HCT116 (cell line): ENCODE measurements at places on chromosomes 13 and 19.

DNA sequence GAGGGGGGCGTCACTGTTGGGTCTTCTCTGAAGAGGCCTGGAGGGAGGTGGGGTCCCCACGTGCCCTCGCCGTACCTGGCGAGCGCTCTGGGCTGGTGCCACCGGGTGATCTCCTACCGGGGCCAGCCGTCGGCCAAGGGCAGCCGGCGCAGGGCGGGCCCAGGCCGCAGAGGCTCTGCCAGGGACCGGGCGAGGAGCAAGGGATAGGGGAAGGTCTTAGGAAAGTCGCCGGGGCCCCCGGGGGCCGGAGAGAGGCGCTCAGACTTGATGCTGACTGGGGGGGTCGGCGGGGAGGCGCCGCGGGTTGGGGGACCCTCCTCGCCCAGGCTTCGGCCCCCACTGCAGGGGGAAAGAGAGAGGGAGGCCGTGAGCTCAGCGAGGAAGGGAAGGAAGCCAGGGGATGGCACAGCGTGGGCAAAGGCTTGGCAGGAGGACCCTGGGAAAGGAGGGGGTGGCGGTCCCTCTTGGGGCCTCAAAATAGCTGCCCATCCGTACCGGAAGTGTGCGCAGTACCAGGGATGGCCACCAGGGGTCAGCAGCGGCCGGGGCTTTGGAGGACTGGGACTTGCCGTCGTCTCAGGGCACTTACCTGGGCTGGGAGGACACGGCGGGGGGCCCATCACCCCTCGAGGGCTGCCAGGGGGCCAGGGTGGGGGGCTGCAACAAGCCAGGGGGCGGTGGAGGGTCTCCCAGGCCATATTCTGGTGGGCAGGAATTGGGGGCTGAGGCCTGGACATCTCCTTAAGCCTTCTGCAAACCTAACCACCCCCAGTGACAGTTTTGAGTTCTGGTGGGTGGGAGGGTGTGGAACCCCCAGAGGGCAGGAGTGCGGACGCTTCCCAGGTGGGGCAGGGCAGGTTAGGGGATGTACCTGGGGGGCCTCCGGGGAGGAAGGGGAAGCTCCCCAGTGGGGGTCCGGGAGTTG is 7.7 kb upstream of the TMEM161A start:
- no peak for DNase-seq

DNA sequence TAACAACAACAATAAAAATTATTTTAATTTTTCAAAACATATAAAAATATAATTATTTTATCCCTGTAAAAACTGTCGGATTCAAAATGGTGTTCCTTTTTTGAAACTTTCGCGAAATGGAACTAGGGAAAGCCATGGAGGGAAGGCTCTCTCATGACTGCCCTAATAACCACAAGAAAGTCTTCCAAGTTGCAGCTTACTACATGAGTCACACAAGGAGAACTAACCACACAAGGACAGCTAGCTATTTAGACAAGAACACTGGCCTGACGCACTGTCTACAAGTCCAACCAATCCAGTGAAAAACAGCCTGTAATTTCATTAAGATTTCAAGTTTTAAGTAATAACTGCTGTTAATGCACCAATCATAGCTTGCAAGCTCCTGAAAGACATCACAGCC is 319.2 kb upstream of the PCDH9 start:
- DNase-seq = no peak

DNA sequence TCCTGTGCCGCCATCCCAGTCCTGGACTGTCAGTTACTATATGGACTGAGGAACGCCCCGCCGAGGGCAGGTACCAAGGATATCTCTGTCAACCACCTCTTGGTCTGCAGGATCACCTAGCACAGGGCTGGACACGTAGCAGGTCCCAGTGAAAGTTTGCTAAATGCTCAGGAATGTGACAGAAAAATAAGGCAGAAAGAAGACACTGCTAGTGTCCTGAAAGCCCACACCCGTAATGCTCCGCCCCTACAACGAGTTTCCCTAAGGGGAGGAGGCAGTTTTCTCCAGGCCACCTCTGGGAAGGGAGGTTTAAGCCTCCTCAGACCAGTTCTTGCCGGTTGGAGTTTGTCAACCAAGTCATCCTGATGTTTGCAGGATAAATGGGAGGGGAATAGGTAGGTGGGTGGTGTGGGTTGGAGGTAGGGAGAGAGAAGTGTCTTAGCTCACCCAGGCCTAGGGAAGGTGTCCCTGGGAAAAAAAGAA is 1.7 kb upstream of the SERTAD3 start:
- DNase-seq = no peak

DNA sequence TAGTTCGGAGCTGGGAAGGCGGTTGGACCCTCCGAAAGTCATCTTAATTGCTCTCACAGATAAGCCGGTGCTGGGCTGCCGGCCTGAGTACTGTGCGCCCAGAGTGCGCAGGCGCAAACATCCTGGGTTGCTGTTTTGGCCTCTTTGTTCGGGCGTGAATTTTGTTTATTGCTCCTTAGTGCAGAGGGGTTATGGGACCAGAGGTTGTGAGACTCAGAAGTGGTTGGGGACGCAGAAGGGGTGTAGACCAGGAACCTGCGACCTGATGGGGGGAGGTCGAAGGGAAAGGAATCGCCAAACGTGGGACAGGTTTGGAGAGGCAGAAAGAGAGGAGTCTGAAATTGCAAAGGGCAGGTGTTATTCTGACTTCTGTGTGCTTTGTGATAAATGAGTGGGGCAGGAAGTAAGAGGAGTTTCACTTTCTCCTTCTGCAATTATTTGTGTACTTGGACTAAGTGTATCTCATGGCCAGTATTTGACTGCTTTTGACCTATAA is 607 bp upstream of the ZNF566 start:
- no peak for DNase-seq

DNA sequence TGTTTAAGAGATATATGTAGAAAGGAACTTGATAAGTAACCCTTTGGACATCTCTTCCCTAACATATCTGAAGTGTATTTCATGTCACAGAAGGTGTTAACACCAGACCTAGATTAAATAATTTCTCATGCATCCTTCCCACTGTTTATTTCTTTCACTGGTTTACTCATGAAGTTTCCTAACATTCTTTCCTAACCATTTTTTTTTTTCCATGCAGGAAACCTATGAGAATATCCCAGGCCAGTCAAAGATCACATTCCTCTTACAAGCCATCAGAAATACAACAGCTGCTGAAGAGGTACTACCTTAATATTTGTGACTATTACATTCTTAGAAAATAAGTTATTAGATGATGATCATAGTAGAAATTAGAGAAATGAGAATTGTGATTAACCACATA is 28.8 kb downstream of the IPO5 start:
- no peak for DNase-seq

GRCh38 chr13:103272770-103273169 is 206.6 kb upstream of the SLC10A2 start:
- DNase-seq = no peak

GRCh38 chr13:75404726-75405125 is 77.2 kb downstream of the TBC1D4 start:
- DNase-seq = no peak

GRCh38 chr19:28505134-28505533 is 707.8 kb downstream of the UQCRFS1 start:
- DNase-seq = no peak

- DNase-seq = no peak
These were observed 147.6 kb downstream of the RBM26 start for GRCh38 chr13:79258489-79258888.

GRCh38 chr19:58351990-58352755 is 1.1 kb downstream of the A1BG start:
- DNase-seq = no peak

GRCh38 chr19:1045247-1045603 is 5.3 kb downstream of the ABCA7 start:
- peak; percentile 95 for DNase-seq

DNA sequence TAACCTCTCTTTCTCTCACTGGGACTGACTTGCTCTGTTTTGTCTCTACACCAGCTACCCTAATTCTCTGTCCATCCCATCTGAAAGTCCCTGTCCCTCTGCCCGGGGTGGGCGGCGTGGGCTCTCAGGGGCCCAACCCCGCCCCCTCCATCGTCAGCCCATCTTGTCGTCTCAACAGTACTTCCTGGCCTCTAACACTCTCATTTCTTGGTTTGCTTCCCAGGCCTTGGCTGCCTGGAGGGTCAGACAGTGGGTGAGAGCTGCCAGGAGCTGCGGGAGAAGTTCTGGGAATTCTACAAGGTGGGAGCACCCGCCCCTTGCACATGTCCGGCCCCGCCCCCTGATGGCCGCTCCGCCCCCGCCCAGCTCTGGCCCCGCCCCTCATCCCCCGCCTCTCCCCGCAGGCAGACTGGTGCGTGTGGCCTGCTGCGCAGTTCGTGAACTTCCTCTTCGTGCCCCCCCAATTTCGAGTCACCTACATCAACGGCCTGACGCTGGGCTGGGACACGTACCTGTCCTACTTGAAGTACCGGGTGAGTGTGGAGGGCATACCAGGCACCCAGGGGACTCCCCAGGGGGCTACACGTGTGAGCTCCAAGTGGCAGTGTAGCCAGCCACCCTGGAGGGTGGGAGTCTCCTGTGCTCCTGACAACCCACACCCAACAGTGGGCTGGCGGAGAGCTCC is 1.7 kb downstream of the MPV17L2 start:
- DNase-seq = no peak

DNA sequence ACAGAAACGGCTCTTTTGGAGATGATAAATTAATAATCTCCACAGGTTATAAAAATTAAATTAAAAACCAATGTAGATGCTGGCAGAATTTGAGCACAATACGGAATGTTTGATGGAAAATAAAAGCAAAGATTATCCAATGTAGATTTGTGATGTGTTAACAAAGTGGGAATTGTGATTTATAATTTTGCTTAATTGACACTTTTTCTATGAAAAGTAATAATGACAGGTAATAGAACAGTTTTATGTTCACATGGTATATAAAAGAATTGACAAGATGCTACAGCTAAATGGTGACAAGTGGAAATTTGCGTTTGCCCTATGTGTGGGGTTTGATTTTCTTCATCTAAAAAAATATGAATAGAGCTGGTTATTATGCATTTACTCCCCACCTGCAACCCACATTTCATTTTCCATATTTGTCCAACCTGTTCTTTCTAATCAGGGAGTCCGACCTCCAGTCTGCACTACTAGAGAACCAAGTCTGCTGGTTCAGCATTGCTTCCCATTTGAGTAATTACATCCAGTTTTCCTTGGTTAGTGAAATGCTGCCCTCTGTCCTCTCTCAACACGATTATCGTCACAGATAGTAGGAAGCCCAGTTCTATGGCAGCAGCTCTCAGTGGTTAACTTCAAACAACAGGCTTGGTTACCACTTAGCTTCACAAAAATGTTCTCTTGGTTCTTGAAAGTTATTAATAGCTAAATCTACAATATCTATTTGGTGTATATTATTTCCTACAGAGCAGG is 61.4 kb upstream of the SLITRK1 start:
- no peak for DNase-seq

GRCh38 chr19:13396250-13397080 is 109.8 kb downstream of the CACNA1A start:
- DNase-seq = peak; percentile 72

GRCh38 chr19:11364935-11365334 is 9.5 kb upstream of the SWSAP1 start:
- DNase-seq = no peak

DNA sequence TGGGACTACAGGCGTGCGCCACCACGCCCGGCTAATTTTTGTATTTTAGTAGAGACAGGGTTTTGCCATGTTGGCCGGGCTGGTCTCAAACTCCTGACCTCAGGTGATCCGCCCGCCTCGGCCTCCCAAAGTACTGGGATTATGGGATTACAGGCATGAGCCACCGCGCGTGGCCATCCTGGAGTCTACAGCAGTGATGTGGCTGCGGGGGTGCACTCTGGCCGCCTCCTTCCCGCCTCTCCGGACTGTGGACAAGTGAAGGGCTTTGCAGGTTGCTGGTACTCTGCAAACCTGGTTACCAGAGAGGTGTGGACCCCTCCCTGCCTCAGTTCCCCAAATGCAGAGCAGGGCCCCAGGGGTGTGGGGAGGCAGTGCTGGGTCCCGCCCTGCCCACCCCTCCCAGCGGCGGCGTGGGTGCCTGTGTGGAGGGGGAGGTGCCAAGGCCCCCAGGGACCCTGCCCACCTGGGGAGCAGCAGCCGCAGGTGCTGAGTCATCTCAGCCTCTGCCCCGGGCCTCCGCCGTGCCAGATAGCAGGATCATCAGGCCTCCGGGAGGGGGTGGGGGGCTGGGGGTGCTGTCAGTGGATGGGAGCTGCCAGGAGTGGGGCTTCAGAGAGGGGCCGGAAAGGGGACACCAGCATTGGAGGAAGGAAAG is 23.1 kb downstream of the ARID3A start:
- DNase-seq = no peak

DNA sequence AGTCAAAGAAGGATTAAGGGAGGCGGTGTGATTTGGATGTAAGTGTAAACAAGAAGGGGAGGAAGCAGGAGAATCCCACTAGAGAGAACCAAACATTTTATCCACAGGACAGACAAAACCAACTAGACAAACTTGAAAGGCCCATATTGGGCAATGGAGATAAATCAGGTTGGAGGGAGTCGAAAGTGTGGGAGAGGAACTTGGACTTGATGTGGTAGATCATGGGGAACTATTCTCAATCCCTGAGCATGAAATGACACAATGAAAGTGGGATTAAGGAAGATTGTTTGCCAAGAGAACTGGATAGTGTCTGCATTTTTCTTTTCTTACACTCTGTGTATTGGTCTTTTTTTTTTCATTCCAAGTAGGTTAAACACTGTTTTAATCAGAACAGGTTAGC is 17.9 kb downstream of the GPR183 start:
- no peak for DNase-seq

DNA sequence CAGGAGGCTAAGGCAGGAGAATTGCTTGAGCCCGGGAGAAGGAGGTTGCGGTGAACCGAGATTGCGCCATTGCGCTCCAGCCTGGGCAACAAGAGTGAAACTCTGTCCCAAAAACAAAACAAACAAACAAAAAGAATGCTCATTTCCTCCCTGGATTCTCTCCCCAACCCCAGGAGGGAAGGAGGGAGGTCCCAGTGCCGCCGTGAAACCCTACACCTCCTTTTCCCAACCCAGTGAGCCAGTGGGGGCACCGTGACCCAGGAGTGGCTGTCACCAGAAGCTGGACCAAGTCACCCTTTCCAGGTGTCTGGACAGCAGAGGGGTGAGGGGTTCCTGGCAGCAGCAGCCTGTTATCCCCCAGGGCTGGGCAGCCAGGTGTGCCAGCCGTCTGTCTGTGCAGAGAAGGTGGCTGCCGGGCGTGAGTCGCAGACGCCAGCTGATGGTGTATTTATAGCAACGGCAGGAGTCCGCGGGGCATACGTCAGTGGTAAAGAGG is 23.5 kb downstream of the NFIC start:
- DNase-seq = no peak

GRCh38 chr13:113989585-113990300 is 15.9 kb upstream of the C13orf46 start:
- DNase-seq = no peak

DNA sequence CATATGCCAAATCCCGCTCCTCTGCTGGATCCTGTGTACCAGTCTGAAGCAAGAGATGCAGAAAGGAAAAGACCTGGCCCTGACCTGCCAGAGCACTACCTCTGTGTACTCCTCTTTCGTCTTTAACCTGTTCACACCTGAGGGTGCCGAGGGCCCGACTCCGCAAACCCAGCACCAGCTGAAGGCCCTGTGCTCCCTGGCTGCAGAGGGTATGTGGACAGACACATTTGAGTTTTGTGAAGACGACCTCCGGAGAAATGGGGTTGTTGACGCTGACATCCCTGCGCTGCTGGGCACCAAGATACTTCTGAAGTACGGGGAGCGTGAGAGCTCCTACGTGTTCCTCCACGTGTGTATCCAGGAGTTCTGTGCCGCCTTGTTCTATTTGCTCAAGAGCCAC is 22.1 kb downstream of the NLRP4 start:
- no peak for DNase-seq

- no peak for DNase-seq
These were observed 66.3 kb downstream of the ARHGAP35 start for GRCh38 chr19:46927106-46927505.
